Fibroblast of skin of right quadriceps (primary cell): ENCODE measurements at places on chromosomes 7 and 10.

- DNase-seq = no peak
Observed at GRCh38 chr7:30206942-30207341, 72.2 kb downstream of the MTURN start.

DNA sequence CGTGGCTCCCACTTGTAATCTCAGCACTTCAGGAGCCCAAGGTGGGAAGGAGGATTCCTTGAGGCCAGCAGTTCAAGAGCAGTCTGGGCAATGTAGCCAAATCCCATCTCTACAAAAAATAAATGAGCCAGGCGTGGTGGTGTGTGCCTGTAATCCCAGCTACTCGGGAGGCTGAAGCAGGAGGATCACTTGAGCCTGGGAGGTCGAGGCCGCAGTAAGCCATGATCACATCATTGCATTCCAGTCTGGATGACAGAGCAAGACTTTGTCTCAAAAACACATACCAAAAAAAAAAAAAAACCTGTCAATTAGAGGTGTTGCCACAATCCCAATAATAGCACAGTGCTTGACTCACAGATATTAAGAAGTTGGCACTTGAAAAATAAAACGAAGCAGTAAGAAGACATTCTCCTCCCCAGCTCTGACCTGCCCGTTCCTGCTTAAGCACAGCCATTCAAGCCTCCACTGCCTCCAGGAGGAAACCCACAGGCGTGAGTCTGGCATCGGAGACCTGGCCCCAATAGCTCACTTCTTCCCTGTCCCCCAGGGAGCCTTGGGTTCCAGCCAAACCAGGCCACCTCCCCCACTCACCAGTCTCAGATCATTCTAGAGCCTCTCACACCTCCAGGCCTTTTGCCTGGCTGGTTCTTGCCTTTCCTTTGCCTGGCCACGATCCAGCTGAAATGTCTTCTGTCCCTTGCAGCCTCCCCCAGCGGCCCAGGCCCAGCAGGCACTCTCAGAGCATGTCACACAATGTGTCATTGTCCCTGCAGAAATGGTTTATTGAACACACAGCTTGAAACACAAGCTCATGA, 45.3 kb upstream of the GTF2I start:
- DNase-seq = peak; percentile 43

GRCh38 chr10:132580143-132580542, 42.6 kb downstream of the INPP5A start:
- DNase-seq = no peak

GRCh38 chr7:26265499-26266075, 26.1 kb upstream of the SNX10 start:
- no peak for DNase-seq

DNA sequence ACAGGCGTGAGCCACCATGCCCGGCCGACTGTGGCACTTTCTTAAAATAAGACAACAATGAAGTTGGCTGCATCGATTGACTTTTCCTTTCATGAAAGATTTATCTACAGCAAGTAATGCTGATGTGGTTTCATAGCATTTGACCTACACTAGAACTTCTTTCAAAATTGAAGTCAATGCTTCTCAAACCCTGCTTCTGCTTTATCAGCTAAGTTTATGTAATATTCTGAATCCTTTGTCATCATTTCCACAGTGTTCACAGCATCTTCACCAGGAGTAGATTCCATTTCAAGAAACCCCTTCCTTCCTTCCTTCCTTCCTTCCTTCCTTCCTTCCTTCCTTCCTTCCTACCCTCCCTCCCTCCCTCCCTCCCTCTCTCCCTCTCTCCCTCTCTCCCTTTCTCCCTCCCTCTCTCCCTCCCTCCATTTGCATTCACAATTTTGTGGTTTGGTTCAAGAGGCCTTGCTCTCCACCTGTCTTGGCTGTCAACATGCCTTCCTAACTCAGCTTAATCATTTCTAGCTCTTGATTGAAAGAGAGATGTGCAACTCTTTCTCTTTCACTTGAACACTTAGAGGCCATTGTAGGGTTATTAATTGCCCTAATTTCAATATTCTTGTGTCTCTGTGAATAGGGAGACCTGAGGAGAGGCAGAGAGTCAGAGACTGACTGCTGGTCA, 52.1 kb downstream of the HDAC9 start:
- DNase-seq = no peak

- DNase-seq = no peak
Observed at GRCh38 chr10:80167471-80168161, 35.1 kb downstream of the PLAC9 start.

DNA sequence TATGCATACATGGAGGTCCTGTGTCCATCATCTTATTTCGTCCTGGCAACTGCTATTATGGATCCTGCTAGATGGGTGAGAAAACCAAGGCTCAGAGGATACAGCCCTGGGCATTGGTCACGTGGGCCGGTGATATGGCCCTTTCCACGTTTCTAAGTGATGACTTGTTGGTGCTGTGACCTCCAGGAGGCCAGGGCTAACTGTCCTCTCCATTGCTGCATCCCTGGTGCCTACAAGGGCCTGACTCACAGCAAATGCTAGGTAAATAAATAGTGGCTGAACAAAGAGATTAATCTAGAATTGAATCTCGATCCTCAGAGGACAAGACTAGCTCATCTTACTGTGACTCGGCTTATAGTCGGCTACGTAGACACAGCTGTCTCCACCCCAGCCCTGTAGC, 78.6 kb downstream of the FAM53B start:
- DNase-seq = no peak

DNA sequence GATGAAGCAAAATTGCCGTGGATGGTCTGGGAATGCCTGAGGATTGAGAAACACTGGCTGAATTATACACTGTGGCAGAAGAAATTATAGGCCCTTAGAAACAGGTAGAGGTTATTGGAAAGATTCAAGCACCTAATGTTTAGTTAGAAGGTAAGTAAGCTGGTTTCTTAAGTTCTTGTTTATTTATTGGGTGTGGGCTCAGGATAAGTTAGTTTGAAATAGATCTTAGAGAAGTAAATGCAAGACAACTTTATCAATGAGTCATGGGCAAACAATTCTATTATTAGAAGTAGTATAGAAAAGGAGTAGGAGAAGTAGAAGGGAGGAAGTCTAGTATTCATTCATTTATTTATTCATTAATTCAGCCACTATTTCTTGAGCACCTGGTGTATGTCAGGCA, 96.5 kb downstream of the KAT6B start:
- DNase-seq = peak; percentile 24

DNA sequence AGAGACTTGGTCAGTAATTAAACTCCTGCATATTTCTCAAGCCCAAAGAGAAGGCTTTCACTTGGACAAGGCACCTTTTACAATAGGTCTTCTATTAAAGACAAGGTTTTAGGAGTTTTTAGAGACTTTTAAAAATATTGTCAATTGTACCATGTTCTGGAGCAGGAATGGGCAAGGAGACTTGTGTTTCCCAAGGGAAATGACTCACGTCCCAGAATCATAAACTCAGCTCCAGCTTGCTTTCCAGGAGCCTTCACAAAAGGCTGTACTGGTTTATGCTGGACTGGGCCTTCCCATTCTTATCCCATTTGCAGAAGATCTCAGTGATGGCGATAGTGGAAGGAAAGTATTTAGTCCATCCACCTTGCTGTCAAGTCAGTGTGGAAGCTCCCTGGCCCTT, 7.8 kb upstream of the GLI3 start:
- DNase-seq = peak; percentile 83

- peak; percentile 6 for DNase-seq
Observed at GRCh38 chr7:81031243-81031642, 112.4 kb upstream of the SEMA3C start.

GRCh38 chr7:102806613-102807012, 57.8 kb downstream of the FAM185A start:
- DNase-seq = no peak

- no peak for DNase-seq
Observed at GRCh38 chr7:2049111-2049781, 183.5 kb downstream of the MAD1L1 start.

DNA sequence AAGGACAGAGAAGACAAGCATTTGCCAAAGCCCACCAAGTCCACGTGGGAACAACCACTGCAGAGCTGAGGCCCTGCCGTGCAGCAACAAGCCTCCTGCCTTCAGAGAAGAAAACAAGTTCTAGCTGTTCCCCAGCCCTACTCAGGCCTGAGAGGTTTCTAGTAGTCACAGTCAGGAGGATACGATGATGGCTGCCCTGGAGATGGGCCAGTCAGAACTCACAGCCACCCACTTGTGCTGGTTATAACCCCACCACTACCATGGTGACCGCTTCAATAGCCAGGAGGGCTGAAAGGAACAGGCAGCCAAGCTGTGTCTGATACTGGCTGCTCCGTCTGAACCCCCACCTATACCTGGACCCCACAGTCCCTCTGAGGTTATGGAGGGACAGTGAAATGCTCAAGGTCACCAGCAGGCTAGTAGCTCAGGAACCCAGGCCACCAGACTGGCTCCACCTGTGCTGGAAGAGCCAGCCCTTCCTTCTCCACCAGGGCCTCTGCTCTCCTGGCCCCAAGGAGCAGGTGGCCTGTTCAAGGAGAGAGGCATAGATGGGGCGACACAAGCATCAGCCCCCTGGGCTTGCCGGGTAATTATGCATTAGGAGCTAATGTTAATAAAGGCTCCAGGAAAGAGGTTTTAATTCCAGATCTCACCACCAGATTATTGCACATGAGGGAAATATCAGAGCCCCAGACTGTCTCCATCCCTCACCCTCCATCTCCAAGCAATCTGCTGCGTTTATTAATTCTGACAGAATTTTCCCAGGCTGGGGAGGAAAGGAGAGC, 125.8 kb upstream of the PCBD1 start:
- no peak for DNase-seq

DNA sequence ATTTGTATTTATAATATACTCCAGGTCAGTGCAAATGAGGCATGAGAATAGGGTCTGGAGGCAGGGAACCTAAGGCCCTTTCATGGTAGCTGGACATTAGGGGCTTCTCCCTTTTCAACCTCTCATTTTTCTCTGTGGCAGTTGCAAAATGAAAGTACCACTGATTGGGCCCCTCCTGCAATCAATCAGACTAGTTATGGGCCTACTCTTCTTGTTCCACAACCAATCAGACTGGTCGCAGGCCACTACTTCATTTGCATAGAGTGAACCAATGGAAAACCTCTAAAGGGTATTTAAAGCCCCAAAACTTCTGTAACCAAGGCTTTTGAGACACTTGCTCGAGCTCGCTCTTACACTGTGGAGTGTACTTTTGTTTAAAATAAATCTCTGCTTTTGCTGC, 10.0 kb upstream of the PRPS1L1 start:
- DNase-seq = no peak

- no peak for DNase-seq
Observed at GRCh38 chr10:33621101-33621500, 286.6 kb upstream of the NRP1 start.

- DNase-seq = no peak
Observed at GRCh38 chr10:49667991-49668390, 11.5 kb upstream of the C10orf53 start.

GRCh38 chr10:128571745-128572144, 445.5 kb upstream of the MKI67 start:
- no peak for DNase-seq

DNA sequence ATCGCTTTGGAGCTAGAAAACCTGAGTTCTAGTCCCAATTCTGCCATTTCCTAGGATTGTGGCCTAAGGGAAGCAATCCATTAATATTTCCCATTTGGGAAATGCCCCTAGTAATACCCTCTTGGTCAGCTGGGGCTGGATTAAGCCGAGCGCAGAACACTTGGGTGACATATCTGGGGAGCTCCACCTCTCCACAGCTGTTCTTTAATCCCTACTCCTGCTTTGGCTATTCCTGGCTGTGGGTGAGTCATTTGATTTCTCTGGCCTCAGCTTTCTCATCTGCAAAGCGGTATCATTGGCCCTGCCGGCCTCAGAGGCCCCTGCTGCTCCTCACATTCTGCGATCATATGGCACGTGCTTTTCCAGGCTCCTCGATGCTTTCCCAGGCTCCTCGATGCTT, 108.3 kb downstream of the BUB3 start:
- DNase-seq = no peak

DNA sequence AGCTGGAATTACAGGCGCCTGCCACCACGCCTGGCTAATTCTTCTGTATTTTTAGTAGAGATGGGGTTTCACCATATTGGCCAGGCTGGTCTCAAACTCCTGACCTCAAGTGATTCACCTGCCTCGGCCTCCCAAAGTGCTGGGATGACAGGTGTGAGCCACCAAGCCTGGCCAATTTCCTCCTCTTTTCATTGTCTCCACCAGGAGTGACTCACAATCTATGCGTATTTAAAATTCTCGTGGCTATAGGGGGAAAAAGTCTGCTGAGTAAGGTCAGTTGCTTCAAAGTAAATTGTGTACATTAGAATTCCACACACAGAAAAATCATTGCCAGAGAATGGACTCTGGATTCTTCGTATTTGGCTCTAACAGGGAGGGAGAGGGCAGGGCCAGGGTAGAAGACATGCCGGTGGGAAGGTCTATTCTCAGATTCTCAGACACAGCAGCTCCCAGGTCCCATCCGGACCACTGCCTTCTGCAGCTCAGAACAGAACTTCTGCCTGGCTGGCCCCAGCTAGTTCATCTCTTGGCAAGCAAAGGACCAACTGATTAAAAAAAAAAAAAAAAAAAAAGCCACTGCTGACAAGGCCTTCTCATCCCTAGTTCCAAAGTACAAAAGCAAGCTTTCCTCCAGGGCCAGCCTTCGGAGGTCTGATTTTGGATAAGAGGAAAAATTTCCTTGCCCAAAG, 22.2 kb downstream of the PSPH start:
- peak; percentile 49 for DNase-seq

DNA sequence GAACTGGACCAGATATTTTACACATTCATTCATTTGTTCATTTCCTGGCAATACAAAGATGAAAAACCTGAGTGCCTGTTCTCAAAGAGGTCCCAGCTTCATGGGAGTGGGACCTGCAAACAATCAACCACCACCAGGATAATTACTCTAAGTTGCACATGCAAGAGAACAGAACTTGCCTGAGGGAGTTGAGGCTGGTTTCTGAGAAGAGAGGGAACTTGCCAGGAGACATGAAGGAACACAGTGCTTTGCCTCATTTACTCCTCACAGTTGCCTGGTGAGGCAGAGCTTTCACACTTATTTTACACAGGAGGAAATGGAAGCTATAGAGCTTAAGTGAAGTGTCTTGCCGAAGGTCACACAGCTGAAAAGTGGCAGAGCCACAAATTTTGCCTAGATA, 170.1 kb downstream of the SORCS3 start:
- no peak for DNase-seq

DNA sequence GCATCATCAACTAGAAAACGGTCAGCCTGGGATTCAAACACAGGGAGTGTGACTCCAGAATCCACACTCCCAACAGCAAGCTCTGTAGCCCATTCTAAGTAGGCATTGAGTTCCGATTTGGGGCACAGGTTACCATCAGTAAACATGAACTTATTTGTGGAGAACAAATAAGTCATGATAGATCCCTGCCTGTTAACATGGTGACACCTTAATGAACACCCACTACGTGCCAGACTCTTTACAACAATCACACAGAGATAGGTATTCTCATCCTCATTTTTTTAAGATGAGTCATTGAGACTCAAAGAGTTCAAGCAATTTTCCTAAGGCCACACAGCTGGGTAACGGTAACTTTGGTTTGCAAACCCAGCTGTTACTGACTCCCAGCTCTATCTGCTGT, 91.5 kb downstream of the LYZL2 start:
- peak; percentile 42 for DNase-seq

GRCh38 chr7:126760914-126761577, 491.7 kb downstream of the GRM8 start:
- no peak for DNase-seq
